ENCODE measurements at places on chromosomes 3 and 15. TPM values are rescaled to one million over a fixed set of nuclear protein-coding genes. Genes with fewer than 3 reads are reported as not detected.

DNA sequence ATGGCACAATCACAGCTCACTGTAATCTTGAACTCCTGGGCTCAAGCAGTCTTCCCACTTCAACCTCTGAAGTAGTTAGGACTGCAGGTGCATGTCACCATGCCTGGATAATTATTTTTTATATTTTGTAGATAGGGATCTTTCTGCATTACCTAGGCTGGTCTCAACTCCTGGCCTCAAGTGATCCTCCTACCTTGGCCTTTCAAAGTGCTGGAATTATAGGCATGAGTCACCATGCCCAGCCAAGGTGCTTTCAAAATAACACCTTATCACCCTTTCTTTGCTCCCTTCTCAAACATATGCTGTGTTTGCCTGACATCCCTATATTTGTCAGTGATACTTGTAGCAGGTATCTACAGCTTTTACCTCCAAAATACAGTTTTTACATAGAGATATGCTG, 242.0 kb upstream of the ARRDC4 start:
- no peak overlapping the region for H3K27ac ChIP-seq
- H3K27me3 ChIP-seq = no peaks in the 10 kb centered on the region
- DNase-seq = no peak
- peaks cover 7% of the 10 kb centered on the region for H3K36me3 ChIP-seq
- H3K4me3 ChIP-seq = no peak overlapping the region

- H3K4me3 ChIP-seq = no peak overlapping the region
- no peaks in the 10 kb centered on the region for H3K27me3 ChIP-seq
- H3K36me3 ChIP-seq = no peaks in the 10 kb centered on the region
- H3K4me1 ChIP-seq = peaks cover 3% of the 10 kb centered on the region
- H3K27ac ChIP-seq = no peak overlapping the region
- no peak for DNase-seq
Observed at GRCh38 chr3:46089237-46090011, 62.1 kb upstream of the XCR1 start.

DNA sequence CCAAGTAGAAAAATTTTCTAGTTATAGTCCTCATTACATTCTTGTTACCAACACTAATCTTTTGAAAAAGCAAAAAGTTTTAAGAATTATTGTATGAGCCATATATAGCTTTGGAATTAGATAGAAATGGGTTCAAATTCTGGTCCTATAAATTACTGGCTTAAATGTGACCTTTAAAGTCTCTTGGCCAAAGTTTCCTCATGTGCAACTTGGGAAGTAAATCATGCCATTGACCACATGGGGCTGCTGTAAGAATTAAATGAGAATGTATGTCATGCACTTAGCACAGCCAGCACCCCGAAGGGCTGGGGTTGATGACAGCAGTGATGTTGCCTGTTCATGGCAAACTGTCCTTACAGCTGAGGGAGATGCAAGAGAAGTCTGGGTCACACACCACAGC, 108.3 kb downstream of the TOP2B start:
- H3K27me3 ChIP-seq = no peaks in the 10 kb centered on the region
- H3K27ac ChIP-seq = no peak overlapping the region
- peaks cover 6% of the 10 kb centered on the region for H3K4me1 ChIP-seq
- no peaks in the 10 kb centered on the region for H3K36me3 ChIP-seq
- DNase-seq = no peak

Gene PLAAT1
- total RNA-seq = 3.9 TPM

DNA sequence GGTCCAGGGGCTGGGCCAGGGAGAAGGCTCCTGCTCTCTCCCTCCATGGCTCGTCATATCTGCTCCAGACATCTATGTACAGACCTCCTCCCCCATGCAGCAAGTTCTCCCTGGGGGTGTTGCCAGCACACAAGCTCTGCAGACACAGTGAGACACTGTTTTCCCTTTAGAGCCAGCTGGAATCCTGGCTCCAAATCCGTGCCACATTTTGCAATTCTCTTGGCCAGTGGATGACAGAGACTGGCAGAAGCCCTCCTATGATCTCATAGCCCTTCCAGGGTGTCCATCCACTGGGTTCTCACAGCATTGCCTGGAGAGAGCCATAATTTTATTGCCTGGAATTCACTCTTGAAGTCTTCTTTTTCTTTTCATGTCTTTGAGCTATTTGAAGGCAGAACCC, 203.9 kb downstream of the TLE3 start:
- peaks cover 13% of the 10 kb centered on the region for H3K4me1 ChIP-seq
- no peak overlapping the region for H3K4me3 ChIP-seq
- peaks cover 10% of the 10 kb centered on the region for H3K27me3 ChIP-seq
- H3K27ac ChIP-seq = no peak overlapping the region

Gene TEX55
- total RNA-seq = not detected

DNA sequence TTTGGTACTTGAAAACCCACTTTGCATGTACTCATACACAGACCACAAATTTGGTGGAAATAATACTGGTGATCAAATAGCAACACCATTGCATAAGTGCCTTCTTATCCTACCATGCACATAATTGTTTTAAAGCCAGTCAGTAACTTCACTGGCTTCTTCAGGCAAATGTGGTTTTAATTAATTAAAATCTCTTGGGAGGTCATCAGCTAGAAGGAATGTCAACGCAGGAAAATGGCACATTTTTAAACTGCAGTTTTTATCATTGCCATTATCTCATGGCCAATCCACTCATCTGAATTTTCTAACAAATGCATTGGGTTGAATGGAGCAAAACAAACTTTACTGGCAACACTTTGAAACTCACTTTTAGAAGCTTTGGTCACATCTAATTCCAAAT, 105.7 kb upstream of the ZPLD1 start:
- no peak for DNase-seq
- H3K36me3 ChIP-seq = no peaks in the 10 kb centered on the region
- H3K27me3 ChIP-seq = no peaks in the 10 kb centered on the region
- H3K27ac ChIP-seq = no peak overlapping the region
- no peaks in the 10 kb centered on the region for H3K4me1 ChIP-seq

DNA sequence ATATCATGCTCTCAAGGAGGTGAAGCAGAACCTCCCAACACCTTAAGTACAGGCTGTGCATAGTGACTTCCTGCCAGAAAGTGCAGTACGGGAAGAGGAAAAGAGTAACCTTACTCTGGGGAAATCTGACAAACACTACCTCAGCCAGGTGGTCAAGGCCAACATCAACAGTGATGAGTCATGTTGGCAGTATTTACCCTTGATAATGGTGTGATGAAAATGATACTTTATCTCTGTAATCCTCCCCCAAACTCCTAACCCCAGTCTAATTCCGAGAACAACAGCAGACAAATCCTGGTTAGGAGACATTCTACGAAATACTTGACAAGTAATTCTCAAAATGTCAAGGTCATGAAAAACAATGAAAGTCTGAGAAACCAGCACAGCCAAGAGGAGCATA, 26.5 kb downstream of the ANKDD1A start:
- no peak for DNase-seq
- no peak overlapping the region for H3K27ac ChIP-seq
- H3K4me1 ChIP-seq = no peaks in the 10 kb centered on the region

DNA sequence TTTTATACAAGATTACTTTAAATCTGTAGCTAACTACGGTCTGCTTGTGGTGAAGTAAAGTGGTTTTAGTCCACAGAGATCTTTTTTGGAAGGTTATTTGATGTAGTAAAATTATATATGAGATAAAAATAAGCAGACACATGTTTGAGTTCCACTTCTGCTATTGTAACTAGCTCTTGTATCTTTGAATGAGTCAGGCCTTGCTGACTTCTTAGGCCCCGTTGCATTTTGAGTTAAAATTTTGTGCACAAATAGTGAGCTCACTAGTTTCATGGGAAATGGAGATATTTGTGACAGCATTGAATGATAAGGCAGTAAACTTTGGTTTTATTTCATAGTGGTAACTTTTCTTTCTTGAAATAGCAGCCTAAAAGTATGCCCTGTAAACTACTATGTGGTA, 42.6 kb downstream of the ARIH1 start:
- DNase-seq = no peak
- no peaks in the 10 kb centered on the region for H3K27me3 ChIP-seq
- peaks cover 23% of the 10 kb centered on the region for H3K4me1 ChIP-seq
- no peak overlapping the region for H3K4me3 ChIP-seq
- no peaks in the 10 kb centered on the region for H3K36me3 ChIP-seq

GRCh38 chr3:98557324-98558010, 25.7 kb downstream of the GPR15 start:
- no peaks in the 10 kb centered on the region for H3K27me3 ChIP-seq
- H3K4me1 ChIP-seq = no peaks in the 10 kb centered on the region
- no peak overlapping the region for H3K4me3 ChIP-seq
- H3K36me3 ChIP-seq = no peaks in the 10 kb centered on the region

DNA sequence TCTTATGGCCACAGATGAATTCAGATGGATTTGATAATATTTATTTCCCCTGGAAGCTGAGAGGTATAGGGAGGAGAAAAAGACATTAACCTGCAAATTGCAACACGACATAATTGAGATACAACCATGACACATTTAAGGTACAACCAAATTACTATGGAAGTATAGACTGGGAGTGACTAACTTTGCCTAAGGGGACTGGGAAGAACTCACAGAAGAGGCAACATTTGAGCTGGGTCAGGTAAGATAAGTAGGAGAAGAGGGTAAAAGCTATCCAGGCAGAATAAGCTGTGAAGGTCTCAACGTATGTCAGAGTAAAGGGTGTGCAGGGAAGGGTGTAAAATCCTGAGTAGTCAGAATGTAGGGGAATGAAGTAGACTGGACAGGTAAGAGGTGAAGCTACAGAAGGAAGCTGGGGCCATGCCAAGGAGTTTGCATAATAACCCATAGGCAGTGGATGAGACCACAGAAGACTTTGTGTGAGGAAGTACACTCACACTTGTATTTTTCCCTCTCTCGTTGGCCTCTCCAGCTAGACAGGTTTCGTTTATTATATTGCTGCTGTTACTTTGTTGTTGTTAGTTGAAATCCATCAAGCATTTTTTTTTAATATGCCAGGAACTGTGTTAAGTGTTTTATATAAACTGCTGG, 28.0 kb upstream of the PTX3 start:
- H3K27ac ChIP-seq = no peak overlapping the region
- no peak overlapping the region for H3K4me3 ChIP-seq
- no peaks in the 10 kb centered on the region for H3K27me3 ChIP-seq
- H3K36me3 ChIP-seq = 0 out of 2 replicates have a peak, but pooled peaks cover 5% of the 10 kb centered on the region
- peaks cover 29% of the 10 kb centered on the region for H3K4me1 ChIP-seq

DNA sequence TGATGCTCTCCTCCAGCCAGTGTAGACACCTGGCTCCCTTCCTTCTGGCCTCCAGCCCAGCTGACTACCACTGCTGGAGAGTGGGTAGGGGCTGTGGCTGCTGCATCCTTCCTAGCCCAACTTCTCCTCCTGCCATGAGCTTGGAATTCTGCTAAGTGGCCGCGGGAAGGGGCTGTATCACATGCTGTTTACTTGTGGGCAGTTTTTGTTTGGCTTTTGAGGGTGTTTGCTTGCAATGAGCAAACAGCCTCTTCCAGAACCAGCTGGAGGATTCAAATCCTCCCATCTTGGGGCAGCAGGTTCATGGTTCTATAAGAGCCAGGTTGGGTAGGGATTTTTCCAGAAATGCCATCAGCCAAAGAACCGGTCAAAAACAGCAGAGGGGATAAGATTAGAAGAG, 9.0 kb downstream of the GASK1A start:
- no peaks in the 10 kb centered on the region for H3K27me3 ChIP-seq
- no peak overlapping the region for H3K4me3 ChIP-seq
- DNase-seq = no peak
- peaks cover 65% of the 10 kb centered on the region for H3K4me1 ChIP-seq
- no peaks in the 10 kb centered on the region for H3K36me3 ChIP-seq

DNA sequence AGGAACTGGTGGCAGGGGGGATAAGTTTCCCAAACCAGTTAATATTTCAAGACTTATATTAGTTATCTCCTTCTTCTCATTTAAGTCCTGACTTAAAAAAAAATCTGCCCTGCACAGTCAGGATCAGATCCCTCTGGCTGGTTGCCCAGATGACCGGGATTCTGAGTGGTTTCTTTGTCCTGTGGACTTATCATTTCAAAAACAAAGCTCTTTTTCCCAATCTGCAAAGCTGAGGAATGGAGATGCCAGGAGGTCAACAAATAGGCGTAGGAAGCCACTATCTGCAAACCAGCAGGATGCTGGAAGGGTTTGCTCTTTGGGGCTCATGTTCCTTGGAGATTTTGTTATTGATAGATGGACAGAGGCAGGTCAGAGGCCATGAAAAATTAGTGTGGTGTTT, 5.8 kb downstream of the C3orf20 start:
- peaks cover 3% of the 10 kb centered on the region for H3K27me3 ChIP-seq
- no peak overlapping the region for H3K27ac ChIP-seq
- DNase-seq = no peak
- H3K4me1 ChIP-seq = no peaks in the 10 kb centered on the region
- H3K36me3 ChIP-seq = peaks cover 9% of the 10 kb centered on the region
- no peak overlapping the region for H3K4me3 ChIP-seq

GRCh38 chr3:194135806-194136518, at the start of gene HES1:
HES1 (plus strand) TSS chr3:194136148; CDS start chr3:194136381, 233 bp downstream.
- H3K27me3 ChIP-seq = peaks cover 8% of the 10 kb centered on the region
- H3K4me1 ChIP-seq = peaks cover 53% of the 10 kb centered on the region
- peak; percentile 93 for DNase-seq
- peak within 1 kb of the TSS; percentile 89 for H3K27ac ChIP-seq
- H3K36me3 ChIP-seq = peaks cover 21% of the 10 kb centered on the region

Gene CD200
- total RNA-seq = 54.1 TPM

Gene CP
- 1.1 TPM for total RNA-seq

Gene CD276
- total RNA-seq = 153 TPM

GRCh38 chr3:901953-902778, 190.7 kb upstream of the CNTN6 start:
- no peak for DNase-seq
- H3K4me3 ChIP-seq = no peak overlapping the region
- H3K36me3 ChIP-seq = peaks cover 59% of the 10 kb centered on the region
- H3K4me1 ChIP-seq = no peaks in the 10 kb centered on the region

Gene CLDN11
- total RNA-seq = 12.6 TPM

DNA sequence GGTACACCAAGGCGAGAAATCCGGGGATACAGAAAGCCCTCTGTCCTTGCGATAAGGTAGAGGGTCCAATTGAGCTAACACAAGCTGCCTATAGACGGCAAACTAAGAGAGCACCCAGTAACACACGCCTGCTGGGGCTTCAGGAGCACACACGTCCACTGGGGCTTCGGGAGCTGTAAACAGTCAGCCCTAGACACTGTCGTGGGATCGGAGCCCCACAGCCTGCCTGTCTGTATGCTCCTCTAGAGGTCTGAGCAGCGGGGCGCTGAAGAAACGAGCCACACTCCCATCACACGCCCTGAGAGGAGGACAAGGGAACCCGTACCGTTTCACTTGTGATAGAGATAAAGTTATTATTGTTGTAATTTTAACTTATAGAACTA, 486 bp downstream of the SAMMSON start:
- H3K27me3 ChIP-seq = no peaks in the 10 kb centered on the region
- no peak for DNase-seq
- H3K4me3 ChIP-seq = no peak overlapping the region
- H3K36me3 ChIP-seq = no peaks in the 10 kb centered on the region

DNA sequence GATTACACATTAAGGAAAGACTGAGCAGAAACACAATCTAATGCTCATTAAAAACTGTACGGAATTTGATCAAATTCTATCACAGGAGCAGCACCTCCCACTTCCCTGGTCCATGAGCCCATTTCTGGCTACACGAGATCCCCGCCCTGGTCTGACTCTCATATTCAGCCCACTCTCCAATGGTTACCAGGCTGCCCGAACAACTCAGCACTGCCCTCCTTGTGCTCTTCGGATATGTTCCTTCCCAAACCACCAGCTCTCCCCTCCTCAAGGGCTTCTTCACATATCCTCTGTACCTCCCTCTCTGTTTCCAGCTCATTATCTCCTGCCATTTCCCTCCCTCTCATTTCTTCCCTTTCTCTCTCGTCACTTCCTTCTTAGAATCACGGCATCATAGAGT, 180.5 kb downstream of the RSL24D1 start:
- H3K27me3 ChIP-seq = no peaks in the 10 kb centered on the region
- no peak overlapping the region for H3K27ac ChIP-seq
- H3K4me3 ChIP-seq = no peak overlapping the region
- DNase-seq = peak; percentile 19
